ENCODE measurements at places on chromosomes 12 and 14. TPM values are rescaled to one million over a fixed set of nuclear protein-coding genes. Genes with fewer than 3 reads are reported as not detected.

RNASE7 gene
- not detected for total RNA-seq

DNA sequence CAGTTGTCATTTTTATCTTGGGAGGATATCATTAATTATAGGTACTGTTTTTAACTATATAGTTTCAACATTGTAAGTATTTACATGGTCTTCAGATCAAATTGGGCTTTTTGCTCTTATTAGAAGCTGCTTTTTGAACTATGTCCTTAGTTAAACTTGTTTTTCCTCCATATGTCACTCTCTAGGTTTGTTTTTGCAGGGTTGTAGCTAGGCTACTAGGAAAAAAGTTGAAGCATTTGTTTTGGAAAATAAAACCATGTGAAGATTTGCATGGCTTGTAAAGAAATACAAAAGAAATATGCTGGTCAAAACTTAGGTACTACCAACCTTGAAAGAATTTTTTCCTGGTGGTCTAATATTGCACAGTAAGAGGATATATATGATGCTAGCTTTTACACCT is 3.4 kb downstream of the ARID2 start:
- DNase-seq, result no peak

GRCh38 chr12:71958056-71958455 is 19.4 kb downstream of the TPH2 start:
- no peak for DNase-seq

CCDC177 gene
- total RNA-seq, result not detected

ACSS3 gene
- 24.6 TPM for total RNA-seq

CCDC196 gene
- not detected for total RNA-seq

- DNase-seq, result peak; percentile 46
Observed at GRCh38 chr14:99724196-99724891, 40.2 kb downstream of the CYP46A1 start.

DNA sequence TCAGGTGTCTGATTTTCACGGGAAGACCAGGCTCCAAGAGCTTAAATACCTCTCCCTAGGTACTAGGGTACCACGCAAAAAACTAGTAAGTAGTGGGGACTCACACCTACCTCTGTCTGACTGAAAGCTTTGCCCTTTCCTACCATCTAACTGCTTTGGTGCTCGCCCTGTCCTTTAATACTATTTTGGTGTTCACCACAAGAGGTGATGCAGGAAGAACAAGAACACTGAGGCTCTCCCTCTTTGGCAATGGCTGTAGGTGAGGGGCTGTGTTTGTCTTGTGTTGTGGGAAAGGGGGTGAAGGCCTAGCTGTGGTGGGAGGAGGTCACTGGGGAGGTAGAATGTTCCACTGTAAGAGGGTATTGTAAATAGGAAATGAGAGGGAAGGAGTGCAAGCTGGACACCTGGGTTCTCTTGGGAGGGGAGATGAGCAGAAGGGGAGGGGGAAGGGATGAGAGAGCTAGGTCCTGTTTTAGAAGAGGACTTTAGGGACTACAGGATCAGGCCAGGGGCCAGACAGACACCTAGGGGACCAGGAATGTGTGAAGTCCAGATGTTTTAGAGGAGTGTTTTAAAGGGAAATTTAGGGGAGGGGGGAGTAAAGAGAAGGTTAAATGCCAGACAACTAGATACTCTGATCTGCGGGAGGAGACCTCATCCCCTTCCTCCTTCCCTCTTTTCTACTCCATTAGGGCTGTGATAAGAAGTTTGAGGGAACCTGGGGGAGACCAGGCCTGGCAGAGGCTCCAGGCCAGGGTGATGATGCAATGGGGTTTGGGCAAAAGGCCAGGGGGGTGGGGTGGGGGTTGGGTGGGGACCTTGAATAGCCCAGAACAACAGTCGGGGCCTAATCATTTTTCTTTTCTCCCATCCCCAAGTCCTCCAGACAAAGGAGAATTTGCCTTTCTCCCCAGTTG is 2.1 kb downstream of the ITGA5 start:
- DNase-seq, result peak; percentile 6

DNA sequence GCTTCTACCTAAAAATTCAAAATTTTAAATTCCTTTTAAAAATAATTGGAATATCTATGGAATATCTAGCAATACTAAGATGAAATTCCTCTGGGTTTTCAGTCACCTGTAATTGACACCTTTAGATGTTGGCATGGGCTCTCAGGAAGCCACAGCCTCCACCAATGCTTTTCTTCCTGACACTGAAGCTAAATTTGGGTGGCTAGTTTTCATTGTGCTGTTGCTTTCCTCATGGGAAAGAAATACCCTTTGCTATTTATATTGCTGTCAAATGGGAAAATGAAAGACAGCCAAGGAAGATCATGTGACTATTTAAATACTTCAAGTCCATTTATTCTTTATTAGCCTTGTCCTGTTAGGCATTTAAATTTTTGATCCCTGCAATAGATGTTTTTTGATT is 313.0 kb downstream of the NAV3 start:
- DNase-seq, result no peak

GRCh38 chr12:88375306-88376305 is 204.7 kb downstream of the KITLG start:
- no peak for DNase-seq

TSPAN9 gene
- total RNA-seq, result 50.6 TPM

- DNase-seq, result no peak
Observed at GRCh38 chr12:31585271-31585670, 5.7 kb downstream of the DENND5B start.

GRCh38 chr14:34180434-34180833 is 229.6 kb upstream of the EGLN3 start:
- no peak for DNase-seq

- no peak for DNase-seq
Observed at GRCh38 chr12:32788405-32788804, 32.7 kb upstream of the YARS2 start.

GRCh38 chr12:124566997-124567672 is at the start of gene NCOR2:
Gene NCOR2, minus strand, starts transcription at chr12:124567612. Its CDS starts 72,361 bp downstream, at chr12:124495251.
- no peak for DNase-seq

DNA sequence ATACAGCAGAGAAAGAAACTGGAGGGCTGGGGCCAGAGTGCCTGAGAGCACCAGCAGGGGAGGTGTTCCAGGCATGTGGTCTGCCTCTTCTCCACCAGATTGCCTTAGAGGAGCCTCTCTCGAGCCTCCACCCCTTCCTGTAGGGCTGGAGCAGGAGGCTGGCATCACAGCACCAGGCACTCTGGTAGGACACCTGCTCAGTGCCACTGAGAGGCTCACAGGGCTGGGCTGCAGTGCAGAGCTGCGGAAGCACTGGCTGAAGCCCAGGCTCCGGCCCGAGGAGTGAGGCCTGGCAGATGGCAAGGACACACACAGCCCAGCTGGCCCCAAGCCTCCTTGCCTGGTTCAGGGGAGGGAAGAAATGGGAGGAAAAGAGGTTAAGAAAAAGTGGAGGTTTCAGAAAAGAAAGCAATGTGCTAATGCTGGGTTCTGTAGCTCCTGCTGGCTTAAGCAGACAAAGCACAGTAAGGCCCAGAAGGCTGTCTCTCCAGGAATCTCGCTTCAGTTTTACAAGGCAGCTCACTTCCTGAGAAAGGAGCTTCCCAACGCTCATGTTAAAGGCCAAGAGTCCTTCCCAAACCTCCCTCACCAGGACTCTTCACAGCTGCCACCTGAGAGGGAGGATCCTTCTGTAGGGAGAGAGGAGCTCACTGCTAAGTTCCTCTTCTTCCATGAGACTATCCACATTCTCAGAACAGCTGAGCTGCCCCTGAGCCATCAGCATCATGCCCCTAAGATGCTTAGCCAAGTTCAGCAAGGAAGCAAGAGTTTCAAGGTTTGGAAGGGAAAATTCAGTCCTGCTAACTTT is 23.8 kb downstream of the SPTB start:
- DNase-seq, result no peak

GRCh38 chr14:20848955-20849570 is 42.1 kb upstream of the RNASE3 start:
- no peak for DNase-seq

- no peak for DNase-seq
Observed at GRCh38 chr14:90302529-90303303, 29.0 kb downstream of the NRDE2 start.

GRCh38 chr12:50785406-50786001 is 21.6 kb downstream of the ATF1 start:
- no peak for DNase-seq

SLC39A9 gene
- 39.0 TPM for total RNA-seq

- no peak for DNase-seq
Observed at GRCh38 chr14:72111911-72112310, 179.7 kb downstream of the RGS6 start.

TAS2R9 gene
- not detected for total RNA-seq

- no peak for DNase-seq
Observed at GRCh38 chr14:27077214-27077613, 479.4 kb upstream of the NOVA1 start.

DNA sequence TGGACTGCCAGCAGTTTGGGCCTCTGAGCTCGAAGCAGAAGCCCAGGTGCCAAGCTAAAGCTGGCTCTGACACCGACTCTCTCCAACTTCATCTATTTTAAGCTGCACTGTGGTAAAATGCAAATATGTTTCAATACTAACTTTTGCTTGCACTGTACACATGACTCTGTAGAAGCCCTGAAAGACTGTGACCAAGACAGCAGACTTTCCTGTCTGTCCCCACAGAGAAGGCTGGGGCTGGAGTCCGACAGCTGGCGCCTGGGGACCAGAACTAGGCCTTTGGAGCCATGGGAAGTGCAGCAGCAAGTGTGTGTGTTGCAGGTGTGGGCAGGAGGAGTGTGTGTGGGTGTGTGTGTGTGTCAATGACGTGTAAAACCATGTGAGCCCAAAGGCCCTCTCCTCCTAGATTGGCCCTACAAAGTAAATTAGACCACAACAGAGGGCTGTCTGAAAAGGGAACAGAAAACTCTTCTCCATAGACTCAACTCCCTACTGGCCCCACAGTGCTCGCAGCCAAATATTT is 16.4 kb upstream of the RAB35 start:
- DNase-seq, result no peak

DNA sequence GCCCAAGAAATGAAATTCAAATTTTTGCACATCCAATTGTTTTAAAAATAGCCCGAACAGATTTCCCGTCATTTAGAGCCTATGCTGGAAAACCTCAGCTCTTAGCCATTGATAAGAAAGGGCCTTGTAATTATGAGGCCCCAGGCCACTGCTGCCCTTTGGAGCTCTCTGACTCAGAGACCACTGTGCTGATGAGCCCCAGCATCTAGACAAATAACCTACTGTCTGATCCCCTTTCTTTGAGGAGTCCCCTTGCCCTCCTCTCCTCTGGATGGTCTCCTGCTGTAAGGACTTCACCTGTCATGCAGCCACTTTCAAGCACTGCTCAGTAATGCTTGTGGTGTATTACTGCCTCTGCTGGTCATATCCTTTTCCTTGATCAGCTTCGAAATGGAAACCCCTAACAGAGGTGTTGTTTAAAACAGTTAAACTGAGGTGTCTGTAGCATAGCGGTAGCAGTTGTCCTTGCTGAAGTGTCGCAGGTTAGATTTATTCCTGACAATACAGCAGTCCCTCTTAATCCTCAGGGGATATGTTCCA is 159.9 kb upstream of the SRRM4 start:
- DNase-seq, result no peak

GRCh38 chr12:89707703-89708564 is 704 bp downstream of the ATP2B1 start:
- peak; percentile 84 for DNase-seq

GRCh38 chr12:3278681-3279414 is 201.7 kb downstream of the TSPAN9 start:
- DNase-seq, result no peak

GRCh38 chr14:73323896-73324399 is 86.6 kb downstream of the PAPLN start:
- DNase-seq, result no peak

DNA sequence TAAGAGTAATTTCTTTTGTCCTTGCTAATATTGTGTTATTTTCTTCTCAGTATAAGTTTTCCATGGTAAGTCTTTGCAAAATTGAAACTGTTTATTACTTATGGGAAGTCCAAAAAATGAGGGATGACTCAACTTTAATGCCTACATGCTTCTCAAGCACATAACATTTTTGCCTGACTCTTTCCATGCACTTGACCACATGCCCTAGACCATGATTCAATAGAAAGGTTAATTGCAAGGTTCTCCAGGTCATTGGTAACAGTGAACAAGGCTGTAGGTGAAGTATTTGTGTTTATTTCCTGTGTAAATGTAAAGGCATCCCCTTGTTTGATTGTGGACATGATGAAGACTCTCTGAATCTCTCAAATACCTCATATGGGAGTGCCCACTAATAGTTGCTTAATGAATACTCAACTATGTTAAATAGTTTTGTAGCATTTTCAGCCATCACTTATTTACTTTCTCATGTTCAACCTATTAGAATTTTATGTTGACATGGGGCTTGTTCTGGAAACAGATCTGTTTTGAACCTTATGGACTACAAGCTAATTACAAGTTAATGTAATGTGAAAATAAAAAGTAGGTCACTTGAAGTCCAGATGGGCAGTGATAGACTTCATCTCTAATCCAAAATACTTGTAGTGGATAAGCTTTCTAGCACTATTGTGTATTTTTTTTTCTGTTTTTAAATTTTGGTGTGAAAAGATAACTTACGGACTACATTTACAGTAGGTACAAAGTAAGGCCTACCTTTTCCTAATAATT is 131.7 kb downstream of the TMTC2 start:
- DNase-seq, result no peak

GRCh38 chr14:100824901-100825712 is 811 bp upstream of the MEG3 start:
- DNase-seq, result no peak

POTEM gene
- not detected for total RNA-seq

DNA sequence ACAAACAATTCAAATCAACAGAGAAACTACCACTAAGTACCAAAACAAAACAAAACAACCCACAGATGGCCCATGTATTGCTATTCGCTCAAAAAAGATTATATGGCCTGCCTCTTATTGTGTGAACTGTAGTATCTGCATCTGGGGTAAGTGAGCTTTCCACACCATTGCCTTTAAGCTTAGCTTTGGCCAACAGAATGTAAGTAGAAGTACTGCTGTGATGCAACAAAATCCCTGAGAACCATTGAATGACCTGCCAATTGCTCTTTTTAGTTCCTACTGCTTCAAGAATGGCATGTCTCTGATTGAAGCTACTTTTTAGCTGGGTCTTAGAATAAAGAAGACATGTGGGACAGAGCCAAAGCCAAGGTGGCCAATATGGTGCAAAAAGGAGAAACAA is 32.5 kb downstream of the PPFIA2 start:
- no peak for DNase-seq

LRP6 gene
- 36.5 TPM for total RNA-seq

FAIM2 gene
- total RNA-seq, result 16.4 TPM

All from aorta (tissue), 5 donors.